ENCODE measurements at places on chromosomes 11 and 22. TPM values are rescaled to one million over a fixed set of nuclear protein-coding genes. Genes with fewer than 3 reads are reported as not detected.

The KRTAP5-2 gene
- total RNA-seq, result not detected

The SYCE3 gene
- total RNA-seq, result not detected

The SLC22A8 gene
- total RNA-seq, result not detected

The SYT7 gene
- total RNA-seq, result not detected

The FBXO3 gene
- 56.2 TPM for total RNA-seq

The KRTAP5-1 gene
- total RNA-seq, result not detected

The TEX12 gene
- total RNA-seq, result 0.82 TPM

The ZBTB44 gene
- total RNA-seq, result 131 TPM

The PKDREJ gene
- total RNA-seq, result 0.25 TPM
